GM18507 (cell line): ENCODE measurements at places on chromosomes 6 and 20.

- DNase-seq: no peak
Measured at GRCh38 chr6:164628302-164628931, 681.0 kb downstream of the C6orf118 start.

- DNase-seq: no peak
Measured at GRCh38 chr6:3310703-3311102, 52.0 kb downstream of the PSMG4 start.

DNA sequence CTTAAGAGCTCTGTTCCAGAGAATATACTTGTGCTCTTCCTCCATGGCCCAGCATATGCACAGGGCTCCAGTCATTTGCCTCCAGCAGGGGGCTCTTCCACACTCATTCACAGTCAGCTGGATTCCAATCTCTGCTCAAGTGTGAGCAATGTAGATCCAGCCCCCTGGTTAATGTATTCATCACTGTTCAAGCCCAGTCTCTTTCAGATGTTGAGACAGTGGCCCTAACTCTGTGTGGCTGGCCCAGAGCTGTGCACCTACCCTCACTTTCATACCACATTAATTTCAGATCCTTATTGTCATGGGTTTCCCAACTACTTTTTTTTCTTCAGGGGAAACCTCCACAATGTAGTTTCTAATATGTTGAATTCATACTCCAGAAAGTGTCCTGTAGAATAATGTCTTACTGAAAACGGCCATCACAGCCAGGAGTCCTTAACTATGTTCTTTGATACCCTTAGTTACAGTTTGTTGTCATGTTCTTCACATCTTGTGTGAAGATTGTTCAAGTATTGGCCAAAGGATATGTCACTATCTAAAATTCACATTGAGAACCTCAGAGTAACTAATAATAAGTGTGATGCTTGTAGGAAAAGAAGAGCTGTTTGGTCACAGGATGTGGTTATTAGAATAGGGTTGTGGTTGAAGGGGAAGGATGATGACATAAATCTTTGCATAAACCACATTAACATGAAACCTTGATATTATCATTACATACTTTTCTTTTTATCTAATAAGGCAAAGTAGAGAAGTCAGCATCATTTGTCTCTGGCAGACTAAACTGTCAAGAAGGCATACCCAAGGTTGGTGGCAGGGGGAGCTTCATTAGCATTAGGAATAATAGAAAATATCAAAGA, 14.4 kb upstream of the HLA-DQA1 start:
- peak; percentile 20 for DNase-seq

GRCh38 chr6:31627690-31628287, 7.3 kb downstream of the PRRC2A start:
- DNase-seq: no peak

GRCh38 chr6:111724039-111724438, 118.4 kb upstream of the TRAF3IP2 start:
- DNase-seq: no peak

DNA sequence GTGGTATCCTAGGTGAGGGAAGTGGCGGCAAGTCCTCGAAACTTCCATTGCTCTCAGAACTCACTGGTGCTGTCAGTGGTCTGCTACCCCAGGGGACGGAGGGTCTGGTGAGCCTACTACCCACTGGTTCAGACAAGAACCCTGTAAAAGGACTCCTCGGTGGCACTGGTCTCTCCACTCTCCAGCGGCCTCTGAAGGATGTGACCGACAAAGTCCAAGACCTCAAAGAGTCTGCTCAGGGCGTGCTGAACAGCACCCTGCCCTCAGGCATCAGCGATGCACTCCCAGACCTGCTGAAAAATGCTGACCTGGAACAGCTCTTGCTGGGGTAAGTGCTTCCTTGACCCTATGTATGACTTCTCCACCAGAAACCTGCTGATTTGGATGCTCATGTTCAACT, 51.8 kb downstream of the CDK5RAP1 start:
- DNase-seq: no peak

GRCh38 chr6:111701146-111701545, 95.5 kb upstream of the TRAF3IP2 start:
- no peak for DNase-seq
